ENCODE measurements at places on chromosomes 11 and 22. TPM values are rescaled to one million over a fixed set of nuclear protein-coding genes. Genes with fewer than 3 reads are reported as not detected.

The NAALAD2 gene
- total RNA-seq, result 74.8 TPM

DNA sequence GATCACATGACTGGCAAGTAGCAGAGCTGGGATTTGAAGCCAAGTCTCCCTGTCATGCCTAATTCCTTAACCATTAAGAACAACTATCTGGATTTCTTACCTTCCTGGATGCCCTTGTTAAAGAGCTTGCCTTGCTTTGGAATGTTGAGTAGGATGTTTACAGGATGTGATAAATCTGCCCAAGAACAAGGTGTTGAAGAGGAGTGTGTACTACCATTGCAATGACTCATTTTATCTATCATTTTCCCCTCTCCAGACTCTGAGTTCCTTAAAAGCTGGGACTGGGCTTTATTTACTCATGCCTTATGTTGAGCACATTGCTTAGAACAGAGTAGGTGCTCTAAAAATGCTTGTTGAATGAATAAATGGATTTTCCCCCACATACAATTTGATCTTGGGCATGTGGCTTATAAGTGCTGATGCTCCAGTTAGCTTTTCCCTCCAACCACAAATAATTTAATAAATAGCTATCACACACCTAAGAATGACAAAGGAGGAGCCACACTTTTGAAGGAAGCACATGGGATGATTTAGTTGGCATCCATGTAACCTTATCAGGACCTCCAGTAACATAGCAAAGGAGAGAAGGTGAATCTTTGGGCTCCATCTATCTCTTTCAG lies 268.6 kb upstream of the SESN3 start:
- DNase-seq, result no peak
- H3K4me3 ChIP-seq, result no peak overlapping the region
- H3K27me3 ChIP-seq, result no peaks in the 10 kb centered on the region
- H3K36me3 ChIP-seq, result no peaks in the 10 kb centered on the region
- no peak overlapping the region for H3K27ac ChIP-seq
- no peaks in the 10 kb centered on the region for H3K4me1 ChIP-seq

The TBX10 gene
- not detected for total RNA-seq

DNA sequence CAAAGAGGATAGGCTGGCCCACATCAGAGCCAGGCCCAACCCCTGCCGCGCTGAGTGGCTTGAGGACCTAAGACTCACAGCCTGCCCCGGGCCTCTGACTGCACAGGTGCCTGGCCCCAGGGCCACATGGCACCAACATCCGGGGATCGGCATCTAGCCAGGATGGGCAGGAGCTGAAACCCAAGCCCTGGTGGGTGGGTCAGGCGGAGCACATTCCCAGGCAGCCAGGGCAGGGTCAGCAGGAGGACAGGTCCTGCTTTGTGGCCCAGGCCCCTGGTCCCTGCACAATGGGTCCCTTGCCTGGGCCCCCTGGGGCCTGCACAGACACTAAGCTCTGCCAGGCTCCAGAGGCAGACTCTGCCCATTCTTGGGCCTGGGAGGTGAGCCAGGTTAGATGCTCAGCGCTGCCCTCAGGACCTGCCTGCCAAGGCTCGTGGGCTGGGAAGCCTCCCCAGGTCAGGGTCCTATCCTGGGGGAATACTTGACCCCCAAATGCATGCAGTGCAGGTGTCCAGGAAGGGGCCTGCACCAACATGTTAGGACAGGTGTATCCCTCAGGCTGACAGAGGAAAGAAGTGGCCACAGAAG lies 33.5 kb downstream of the ARVCF start:
- DNase-seq, result no peak
- H3K27me3 ChIP-seq, result no peaks in the 10 kb centered on the region
- peaks cover 17% of the 10 kb centered on the region for H3K4me1 ChIP-seq
- no peak overlapping the region for H3K4me3 ChIP-seq
- no peaks in the 10 kb centered on the region for H3K36me3 ChIP-seq

DNA sequence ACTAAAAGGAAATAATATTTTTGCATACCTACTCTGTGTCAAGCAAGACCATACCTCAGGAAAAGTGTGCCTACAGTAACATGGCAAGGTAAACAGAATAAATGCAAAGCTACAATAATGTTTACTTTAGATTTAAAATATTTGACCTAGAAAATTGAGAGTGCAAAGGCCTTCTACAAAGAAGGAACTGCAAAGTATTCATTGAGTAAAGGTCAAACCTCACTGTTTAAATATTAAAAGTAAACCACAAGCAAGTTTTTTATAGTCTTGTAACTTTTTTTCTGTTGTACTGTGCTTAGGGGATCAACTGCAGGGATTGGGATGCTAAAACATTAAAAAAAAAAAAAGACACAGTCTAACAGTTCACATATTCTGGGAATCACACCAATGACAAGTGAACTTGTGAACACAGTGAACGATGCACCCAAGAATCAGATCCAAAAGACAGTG lies 48.8 kb downstream of the CWF19L2 start:
- no peak overlapping the region for H3K4me3 ChIP-seq
- H3K27me3 ChIP-seq, result no peaks in the 10 kb centered on the region
- no peak for DNase-seq
- H3K27ac ChIP-seq, result no peak overlapping the region
- peaks cover 3% of the 10 kb centered on the region for H3K36me3 ChIP-seq

- peak overlapping the region; percentile 100 for H3K27ac ChIP-seq
- H3K27me3 ChIP-seq, result no peaks in the 10 kb centered on the region
- H3K4me1 ChIP-seq, result peaks cover 8% of the 10 kb centered on the region
- no peaks in the 10 kb centered on the region for H3K36me3 ChIP-seq
- DNase-seq, result peak; percentile 83
Measured at GRCh38 chr22:41382098-41382578, 396 bp downstream of the TEF start.

- no peak overlapping the region for H3K4me3 ChIP-seq
- no peak overlapping the region for H3K27ac ChIP-seq
- H3K27me3 ChIP-seq, result no peaks in the 10 kb centered on the region
- no peaks in the 10 kb centered on the region for H3K4me1 ChIP-seq
- no peaks in the 10 kb centered on the region for H3K36me3 ChIP-seq
- DNase-seq, result no peak
Measured at GRCh38 chr11:70429724-70430521, 31.6 kb downstream of the CTTN start.

DNA sequence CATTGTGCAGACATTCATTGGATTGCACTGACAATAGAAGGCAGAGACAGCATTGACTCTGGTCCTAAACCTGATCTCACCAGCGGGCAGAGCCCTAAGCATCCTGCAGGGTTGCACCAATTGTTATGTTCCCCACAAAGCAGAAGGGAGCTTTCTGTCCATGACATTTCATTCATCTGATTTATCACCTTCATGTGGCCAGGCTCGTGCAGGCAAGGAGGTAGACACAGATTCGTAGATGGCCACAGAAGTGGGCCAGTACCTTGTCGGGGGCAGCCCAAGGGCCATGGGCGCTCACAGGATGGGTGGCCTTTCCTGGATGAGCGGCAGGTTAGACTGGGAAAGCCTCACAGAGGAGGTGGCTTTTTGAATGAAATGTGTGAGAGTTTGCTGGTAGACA lies 2.9 kb downstream of the TSKU start:
- H3K36me3 ChIP-seq, result no peaks in the 10 kb centered on the region
- DNase-seq, result no peak
- H3K27me3 ChIP-seq, result no peaks in the 10 kb centered on the region
- H3K27ac ChIP-seq, result peak overlapping the region; percentile 93
- H3K4me1 ChIP-seq, result no peaks in the 10 kb centered on the region

DNA sequence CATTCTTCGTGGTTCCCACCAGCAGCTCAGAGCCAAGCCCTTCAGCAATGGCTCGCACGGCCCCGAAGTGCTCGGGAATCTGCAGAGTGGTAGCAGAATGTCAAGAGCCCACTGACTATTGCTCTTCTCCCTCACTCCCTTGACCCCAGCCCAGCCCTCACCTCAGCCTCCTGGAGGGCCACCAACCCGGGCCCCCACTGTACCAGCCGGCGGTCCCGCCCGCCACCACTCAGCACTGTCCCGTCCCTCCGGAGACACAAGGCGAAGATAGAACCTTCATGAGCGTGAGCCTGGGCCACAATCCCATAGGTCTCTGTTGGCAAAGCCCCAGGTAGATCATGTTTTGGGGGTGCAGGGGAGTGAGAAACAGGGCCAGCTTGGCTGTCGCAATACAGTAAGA lies 4.2 kb upstream of the MTA2 start:
- H3K27ac ChIP-seq, result no peak overlapping the region
- H3K36me3 ChIP-seq, result no peaks in the 10 kb centered on the region
- DNase-seq, result no peak

The SRRD gene
- 5.3 TPM for total RNA-seq

DNA sequence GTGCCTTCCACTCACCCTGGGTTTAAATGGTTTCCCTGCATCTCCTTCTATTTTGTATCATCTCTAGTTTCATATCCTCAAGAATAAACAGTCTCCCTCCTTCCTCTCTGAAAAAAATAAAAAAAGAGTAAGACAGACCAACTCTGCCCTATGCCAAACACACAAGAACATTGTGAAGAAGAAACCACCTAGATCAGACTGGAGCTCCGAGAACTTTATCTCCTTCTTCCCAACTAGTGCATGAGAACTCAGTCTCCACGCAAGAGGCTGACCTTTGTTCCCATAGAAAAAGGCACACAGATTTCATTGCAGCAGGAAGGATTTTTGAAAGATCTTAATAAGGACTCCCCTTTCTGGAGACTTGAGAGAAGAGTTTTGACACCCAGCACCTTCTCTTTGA lies 8.7 kb upstream of the PEX26 start:
- H3K27ac ChIP-seq, result peak overlapping the region; percentile 99
- DNase-seq, result no peak
- no peaks in the 10 kb centered on the region for H3K36me3 ChIP-seq
- no peaks in the 10 kb centered on the region for H3K4me1 ChIP-seq

- H3K4me3 ChIP-seq, result no peak overlapping the region
- H3K27ac ChIP-seq, result no peak overlapping the region
- no peaks in the 10 kb centered on the region for H3K36me3 ChIP-seq
- no peak for DNase-seq
- H3K4me1 ChIP-seq, result no peaks in the 10 kb centered on the region
Measured at GRCh38 chr11:9208726-9209501, 56.2 kb downstream of the DENND5A start.

The BLID gene
- 6.8 TPM for total RNA-seq

The MUC15 gene
- not detected for total RNA-seq

The NLRP10 gene
- total RNA-seq, result not detected

The LARGE1 gene
- total RNA-seq, result 18.7 TPM

DNA sequence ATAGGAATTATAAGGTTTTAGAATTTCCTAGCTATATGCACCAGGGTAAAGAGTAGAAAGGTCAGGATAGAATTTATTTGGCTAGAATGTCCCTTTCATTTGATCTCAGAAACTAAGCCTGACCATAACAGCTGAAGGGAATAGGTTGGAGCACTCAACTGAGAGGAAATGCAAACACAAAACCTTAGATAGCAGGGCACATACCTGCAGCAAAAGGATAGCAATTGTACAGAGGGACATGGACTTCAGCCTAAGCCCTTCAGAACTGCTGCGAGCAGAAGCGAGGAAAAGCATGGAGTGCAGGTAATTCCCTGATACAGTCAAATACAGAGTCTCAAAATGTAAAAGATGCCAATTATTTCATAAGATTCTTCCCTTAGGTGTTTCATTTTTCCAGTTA lies 211.0 kb upstream of the DDI1 start:
- no peak for DNase-seq
- H3K4me1 ChIP-seq, result no peaks in the 10 kb centered on the region
- no peak overlapping the region for H3K27ac ChIP-seq
- no peaks in the 10 kb centered on the region for H3K27me3 ChIP-seq
- no peak overlapping the region for H3K4me3 ChIP-seq

DNA sequence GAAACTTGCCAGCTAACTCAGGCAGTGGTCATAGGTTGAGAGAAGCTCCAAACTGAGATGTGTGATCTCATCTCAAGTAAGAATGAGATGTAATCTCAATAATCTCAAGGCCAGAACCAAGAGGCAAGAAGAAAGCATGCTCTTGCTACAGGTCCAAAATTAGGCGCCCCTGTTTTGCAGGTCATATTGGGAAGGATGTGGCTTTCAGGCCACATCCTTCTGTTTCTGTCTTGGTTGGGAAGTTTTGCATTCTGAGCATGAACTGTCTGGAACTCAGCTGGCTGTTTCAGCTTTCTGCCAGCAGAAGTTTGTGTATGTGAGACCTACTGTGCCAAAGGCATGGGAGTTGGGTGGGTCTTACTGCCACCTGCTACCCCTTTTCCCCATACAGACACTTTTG lies 67.5 kb upstream of the MS4A8 start:
- H3K27ac ChIP-seq, result no peak overlapping the region
- H3K27me3 ChIP-seq, result no peaks in the 10 kb centered on the region

- no peaks in the 10 kb centered on the region for H3K36me3 ChIP-seq
- no peak overlapping the region for H3K4me3 ChIP-seq
- H3K27me3 ChIP-seq, result no peaks in the 10 kb centered on the region
Measured at GRCh38 chr11:99682646-99683045, 661.9 kb downstream of the CNTN5 start.

- H3K4me3 ChIP-seq, result no peak overlapping the region
- H3K4me1 ChIP-seq, result no peaks in the 10 kb centered on the region
Measured at GRCh38 chr11:95135155-95135554, 45.5 kb downstream of the ENDOD1 start.

GRCh38 chr11:29312812-29313211 lies 704.0 kb downstream of the KCNA4 start:
- H3K36me3 ChIP-seq, result no peaks in the 10 kb centered on the region
- DNase-seq, result no peak
- no peaks in the 10 kb centered on the region for H3K4me1 ChIP-seq
- no peaks in the 10 kb centered on the region for H3K27me3 ChIP-seq
- H3K4me3 ChIP-seq, result no peak overlapping the region

DNA sequence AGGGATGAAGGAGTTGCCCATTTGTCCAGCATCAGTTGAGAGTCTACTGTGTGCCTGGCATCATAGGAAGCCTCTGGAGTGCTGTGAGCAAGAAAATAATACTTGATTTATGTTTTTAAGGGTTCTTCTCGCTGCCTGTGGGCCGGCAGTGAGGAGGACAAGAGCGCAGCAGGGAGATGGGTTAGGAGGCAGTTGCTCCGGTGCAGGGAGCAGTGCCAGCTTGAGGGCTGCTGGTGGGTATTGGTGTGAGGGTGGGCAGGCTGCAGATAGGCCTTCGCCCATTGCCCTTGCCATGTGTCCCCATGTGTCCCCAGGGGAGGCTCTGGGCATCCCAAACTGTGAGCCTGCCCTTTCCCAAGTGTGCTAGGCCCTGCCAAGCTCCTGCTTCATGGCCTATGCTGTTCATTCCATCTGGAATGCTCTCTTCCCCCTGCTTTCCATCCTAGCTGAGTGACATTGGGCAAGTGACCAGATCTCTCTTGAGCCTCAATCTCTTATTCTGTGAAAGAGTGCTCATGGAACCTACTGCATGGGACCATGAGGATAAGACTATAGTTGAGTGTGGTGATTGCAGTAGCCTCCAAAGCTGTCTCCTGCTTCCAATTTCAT lies 19.8 kb downstream of the BMAL1 start:
- H3K36me3 ChIP-seq, result no peaks in the 10 kb centered on the region
- DNase-seq, result no peak
- no peak overlapping the region for H3K4me3 ChIP-seq
- no peaks in the 10 kb centered on the region for H3K4me1 ChIP-seq

The RASL10A gene
- total RNA-seq, result not detected

Measured in uterus (tissue), 4 donors.